ENCODE measurements at places on chromosomes 16 and 17. TPM values are rescaled to one million over a fixed set of nuclear protein-coding genes. Genes with fewer than 3 reads are reported as not detected.

CPHXL2 gene
- not detected for total RNA-seq

CA7 gene
- not detected for total RNA-seq

KRT33B gene
- under 0.01 TPM for total RNA-seq

GJC1 gene
- 15.8 TPM for total RNA-seq

BTBD17 gene
- total RNA-seq: not detected

PTGES3L gene
- 0.28 TPM for total RNA-seq

NFATC2IP gene
- total RNA-seq: 17.3 TPM

GLIS2 gene
- total RNA-seq: 1.7 TPM

MEIOB gene
- total RNA-seq: not detected

All from regular cardiac myocyte (primary cell).